ENCODE measurements at places on chromosomes 4 and X.
A peak's percentile ranks its signal among the peaks of the same experiment; 100 is the strongest.

- no peaks in the 10 kb centered on the region for H3K36me3 ChIP-seq
- no peaks in the 10 kb centered on the region for H3K4me1 ChIP-seq
- no peaks in the 10 kb centered on the region for H3K27me3 ChIP-seq
- DNase-seq: no peak
Measured at GRCh38 chr4:142705820-142706219, 140.3 kb downstream of the INPP4B start.

DNA sequence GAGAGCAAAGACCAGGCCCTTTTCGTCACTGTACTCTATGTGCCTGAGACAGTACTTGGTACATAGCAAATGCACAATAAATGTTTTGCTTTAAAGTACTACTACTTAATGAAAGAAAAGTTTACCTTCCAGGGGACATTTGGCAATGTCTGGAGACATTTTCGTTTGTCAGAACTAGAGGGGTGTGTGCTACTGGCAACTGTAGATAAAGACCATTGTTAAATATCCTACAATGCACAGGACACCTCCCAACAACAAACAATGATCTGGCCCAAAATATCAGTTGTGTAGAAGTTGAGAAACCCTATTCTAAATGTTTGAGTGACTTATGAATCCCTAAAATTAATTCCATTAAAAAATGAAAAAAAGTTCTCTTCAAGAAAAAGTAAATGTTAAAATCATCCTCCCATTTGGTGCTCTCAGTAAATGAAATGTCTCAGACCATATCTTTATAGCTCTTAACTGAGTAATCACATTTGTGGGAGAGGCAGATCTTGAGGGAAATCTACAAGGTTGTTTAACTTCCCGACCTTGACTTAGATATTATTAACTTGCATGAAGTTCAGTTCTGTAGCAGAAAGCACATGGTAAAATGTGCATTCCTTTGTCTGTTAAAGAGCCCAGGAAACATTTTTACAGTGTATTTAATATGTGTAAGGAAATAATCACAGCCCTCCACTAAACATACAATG is 18.5 kb downstream of the EGFL6 start:
- H3K27ac ChIP-seq: no peak overlapping the region
- no peak overlapping the region for H3K4me3 ChIP-seq
- H3K4me1 ChIP-seq: no peaks in the 10 kb centered on the region
- DNase-seq: no peak
- no peaks in the 10 kb centered on the region for H3K36me3 ChIP-seq
- no peaks in the 10 kb centered on the region for H3K27me3 ChIP-seq

DNA sequence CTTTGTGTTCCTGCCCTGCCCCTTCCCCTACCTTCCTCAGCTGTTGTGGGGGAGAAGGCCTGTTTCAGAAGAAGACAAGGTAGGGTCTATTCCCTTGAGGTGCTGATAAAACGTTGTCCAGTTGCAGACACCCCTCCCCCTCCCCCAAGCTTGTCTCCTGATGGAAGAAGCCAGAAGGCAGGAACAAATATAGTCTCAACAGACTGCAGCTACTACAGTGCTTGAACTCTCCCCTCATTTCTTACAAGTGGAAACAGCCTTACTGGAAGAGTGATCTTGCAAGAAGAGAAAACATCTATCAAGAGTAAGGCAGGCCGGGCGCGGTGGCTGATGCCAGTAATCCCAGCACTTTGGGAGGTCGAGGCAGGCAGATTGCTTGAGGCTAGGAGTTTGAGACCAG is 11.0 kb upstream of the MAP7D3 start:
- H3K27me3 ChIP-seq: no peaks in the 10 kb centered on the region
- no peaks in the 10 kb centered on the region for H3K36me3 ChIP-seq
- no peak overlapping the region for H3K27ac ChIP-seq
- no peak for DNase-seq
- no peaks in the 10 kb centered on the region for H3K4me1 ChIP-seq

DNA sequence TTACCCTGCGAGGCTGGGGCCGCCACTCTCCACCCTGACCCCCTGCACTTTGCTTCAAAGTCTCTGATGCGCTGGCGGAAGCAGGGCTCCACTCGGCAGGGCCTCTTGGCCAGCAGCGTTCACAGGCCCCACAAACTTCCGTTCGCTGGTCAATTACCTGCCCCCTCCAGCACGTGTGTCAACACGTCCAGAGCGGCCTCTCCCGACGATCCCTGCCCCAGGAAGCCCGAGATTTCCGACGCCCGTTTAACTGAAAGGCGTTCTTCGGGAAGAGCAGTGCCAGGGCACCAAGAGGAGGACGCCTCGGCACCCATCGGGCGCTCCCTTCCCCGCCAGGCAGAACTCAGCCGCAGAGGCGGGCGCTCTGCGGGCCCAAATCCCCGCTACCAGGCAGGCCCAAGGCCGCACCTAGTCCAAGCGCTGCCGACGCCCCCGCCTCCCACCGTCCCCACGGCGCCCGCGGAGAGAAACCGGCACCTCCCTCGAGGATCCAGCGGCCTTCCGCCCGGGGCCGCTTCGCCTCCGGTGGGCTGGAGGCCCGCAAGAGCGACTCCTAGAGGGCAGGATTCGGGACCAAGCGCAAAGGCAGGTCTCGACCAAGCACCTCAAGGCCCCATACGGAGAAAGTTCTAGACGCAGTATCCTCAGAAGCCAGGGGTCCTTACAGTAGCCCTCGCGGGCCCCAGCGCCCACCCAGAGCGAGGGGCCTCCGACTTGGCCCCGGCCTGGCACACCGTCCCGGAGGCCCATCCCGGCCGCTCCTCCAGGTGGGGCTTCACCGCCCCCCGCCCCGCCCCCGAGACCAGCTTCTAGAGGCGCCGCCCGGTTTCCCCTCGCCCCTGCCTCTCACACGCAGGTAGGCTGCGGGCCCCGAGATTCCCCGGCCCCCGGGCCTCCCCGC is 586 bp downstream of the BCAP31 start:
- H3K36me3 ChIP-seq: peaks cover 23% of the 10 kb centered on the region
- peak overlapping the region; percentile 72 for H3K4me3 ChIP-seq
- DNase-seq: peak; percentile 65
- H3K4me1 ChIP-seq: peaks cover 48% of the 10 kb centered on the region
- no peaks in the 10 kb centered on the region for H3K27me3 ChIP-seq

DNA sequence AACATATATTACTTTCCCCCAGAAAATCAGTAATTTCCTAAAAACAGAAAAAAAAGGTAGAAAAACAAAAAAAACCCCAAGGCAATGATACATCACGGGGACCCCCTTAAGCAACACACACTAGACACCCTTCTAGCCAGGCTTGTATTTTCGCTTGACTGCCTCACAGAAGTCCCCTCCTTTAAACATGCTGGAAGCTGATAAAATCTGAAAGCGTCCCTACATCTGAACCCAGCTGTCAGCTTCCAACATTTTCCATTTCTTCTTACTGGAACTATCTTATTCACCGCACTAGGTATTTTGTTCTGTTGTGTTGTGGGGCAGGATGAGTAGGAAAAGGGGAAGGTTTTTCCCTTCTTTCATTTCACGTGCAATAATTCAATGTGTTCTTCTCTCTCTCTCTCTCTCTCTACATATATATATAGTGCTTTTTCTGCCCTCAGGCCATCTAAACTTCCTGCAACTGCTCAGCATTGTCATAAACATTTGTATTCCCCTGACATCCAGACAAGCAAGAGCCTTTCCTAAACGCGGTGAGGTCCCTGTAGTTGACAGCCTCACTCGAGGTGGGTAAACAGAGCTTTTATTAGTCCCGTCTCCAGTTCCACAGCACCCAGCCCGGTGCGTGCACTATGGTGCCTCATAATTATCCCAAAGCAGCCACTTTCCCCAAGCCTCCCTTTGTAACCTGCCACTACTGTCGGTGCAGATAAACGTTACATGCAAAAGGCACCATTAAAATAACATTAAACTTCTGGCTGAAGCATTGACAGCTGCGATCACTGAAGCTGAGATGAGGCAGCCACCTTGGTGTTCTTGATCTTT is 82.5 kb downstream of the GATB start:
- DNase-seq: no peak
- H3K36me3 ChIP-seq: no peaks in the 10 kb centered on the region
- H3K4me1 ChIP-seq: no peaks in the 10 kb centered on the region
- H3K4me3 ChIP-seq: no peak overlapping the region
- no peaks in the 10 kb centered on the region for H3K27me3 ChIP-seq

GRCh38 chr4:2604614-2605013 is 68.2 kb downstream of the FAM193A start:
- H3K4me3 ChIP-seq: no peak overlapping the region
- no peak overlapping the region for H3K27ac ChIP-seq
- no peak for DNase-seq

GRCh38 chr4:72319601-72320021 is 249.4 kb downstream of the ADAMTS3 start:
- no peaks in the 10 kb centered on the region for H3K4me1 ChIP-seq
- no peak overlapping the region for H3K27ac ChIP-seq
- no peak overlapping the region for H3K4me3 ChIP-seq
- no peaks in the 10 kb centered on the region for H3K27me3 ChIP-seq
- no peaks in the 10 kb centered on the region for H3K36me3 ChIP-seq

- H3K27me3 ChIP-seq: no peaks in the 10 kb centered on the region
- no peaks in the 10 kb centered on the region for H3K36me3 ChIP-seq
- DNase-seq: no peak
- no peak overlapping the region for H3K4me3 ChIP-seq
- H3K27ac ChIP-seq: no peak overlapping the region
Measured at GRCh38 chr4:152610131-152610530, 69.7 kb downstream of the TMEM154 start.

DNA sequence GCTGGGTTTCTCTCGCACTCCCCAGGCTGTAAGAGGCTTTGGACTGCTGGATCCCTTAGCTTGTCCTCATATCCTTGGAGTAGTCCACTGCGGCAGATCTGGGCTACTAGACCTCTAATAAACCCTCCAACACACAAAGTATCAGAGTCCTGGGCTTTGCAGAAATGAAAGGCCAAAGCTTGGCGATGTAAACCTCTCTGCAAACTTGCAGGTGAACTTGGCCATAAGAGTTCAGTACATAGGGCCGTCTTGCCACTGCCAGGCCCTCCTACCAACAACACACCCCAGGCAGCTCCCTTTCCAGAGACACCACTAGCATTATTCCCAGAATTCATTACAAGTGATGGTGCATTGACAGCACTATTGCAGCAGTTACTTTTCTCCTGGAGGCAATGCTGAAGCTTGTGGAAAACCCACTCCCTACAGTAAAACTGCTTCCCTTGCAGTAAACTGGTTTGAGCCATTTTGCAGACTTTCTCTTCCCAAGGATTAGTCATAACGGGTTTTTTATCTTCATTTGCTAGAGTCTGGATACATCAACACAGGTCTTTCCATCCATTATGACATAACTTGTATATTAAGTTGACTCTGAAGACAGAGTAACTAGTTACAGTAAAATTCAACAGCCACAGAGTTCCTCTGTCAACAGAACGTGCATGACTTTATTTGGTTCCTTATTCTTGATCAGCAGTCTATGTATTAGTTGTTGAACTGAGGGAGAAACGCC is 2.4 kb downstream of the ANKRD50 start:
- no peak for DNase-seq
- peak overlapping the region; percentile 85 for H3K4me3 ChIP-seq
- H3K36me3 ChIP-seq: no peaks in the 10 kb centered on the region

DNA sequence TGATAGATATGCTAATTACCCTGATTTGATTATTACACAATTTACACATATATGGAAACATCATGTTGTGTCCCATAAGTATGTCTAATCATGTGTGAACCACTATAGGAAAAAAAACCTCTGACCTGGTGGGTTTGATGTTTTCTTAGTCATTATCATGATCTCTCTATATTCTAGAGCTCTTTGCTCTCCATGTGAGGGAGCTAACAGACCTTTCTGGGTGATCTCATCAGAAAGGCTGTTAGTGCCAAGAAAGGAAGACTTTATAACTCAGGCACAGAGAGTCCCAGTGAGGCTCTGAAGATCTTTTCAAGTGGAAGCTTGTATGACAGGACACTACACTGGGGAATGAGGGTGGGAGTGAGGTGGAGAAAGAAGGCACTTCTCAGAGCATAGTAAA is 527.7 kb upstream of the MAGEB2 start:
- no peaks in the 10 kb centered on the region for H3K36me3 ChIP-seq
- H3K27me3 ChIP-seq: no peaks in the 10 kb centered on the region
- no peak overlapping the region for H3K4me3 ChIP-seq
- DNase-seq: no peak
- no peak overlapping the region for H3K27ac ChIP-seq

DNA sequence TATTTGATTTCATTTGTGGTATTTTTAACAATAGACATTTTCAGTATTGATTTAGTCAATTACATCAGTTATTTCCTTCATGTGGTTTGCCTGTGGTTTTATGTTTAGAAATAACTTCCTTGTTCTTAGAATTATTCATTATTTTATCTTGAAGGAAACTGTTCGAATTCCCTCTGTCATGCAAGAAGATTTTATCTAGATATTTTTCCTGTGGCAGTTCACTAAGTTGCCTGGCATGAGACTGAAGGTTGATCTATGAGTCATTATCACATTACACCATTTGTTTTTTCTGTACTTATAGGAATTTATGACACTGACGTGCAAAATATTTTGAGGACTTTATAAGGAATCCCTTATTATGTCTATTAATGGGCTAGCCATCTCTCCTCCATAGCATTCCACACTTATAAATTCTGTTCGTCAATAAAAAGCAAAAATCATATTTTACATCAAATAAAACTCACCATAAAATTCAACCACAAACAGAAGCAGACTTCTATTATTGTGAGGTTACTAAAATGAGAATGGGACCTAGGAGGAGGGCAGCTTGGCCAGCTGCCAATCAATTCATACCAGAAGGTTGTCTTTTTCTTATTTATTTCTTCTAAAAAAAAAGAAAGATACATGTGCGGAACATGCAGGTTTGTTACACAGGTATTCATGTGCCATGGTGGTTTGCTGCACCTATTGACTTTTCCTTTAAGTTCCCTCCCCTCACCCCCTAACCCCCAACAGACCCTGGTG is 179.0 kb downstream of the KCNIP4 start:
- no peaks in the 10 kb centered on the region for H3K27me3 ChIP-seq
- no peaks in the 10 kb centered on the region for H3K4me1 ChIP-seq
- no peak overlapping the region for H3K27ac ChIP-seq
- H3K4me3 ChIP-seq: no peak overlapping the region

DNA sequence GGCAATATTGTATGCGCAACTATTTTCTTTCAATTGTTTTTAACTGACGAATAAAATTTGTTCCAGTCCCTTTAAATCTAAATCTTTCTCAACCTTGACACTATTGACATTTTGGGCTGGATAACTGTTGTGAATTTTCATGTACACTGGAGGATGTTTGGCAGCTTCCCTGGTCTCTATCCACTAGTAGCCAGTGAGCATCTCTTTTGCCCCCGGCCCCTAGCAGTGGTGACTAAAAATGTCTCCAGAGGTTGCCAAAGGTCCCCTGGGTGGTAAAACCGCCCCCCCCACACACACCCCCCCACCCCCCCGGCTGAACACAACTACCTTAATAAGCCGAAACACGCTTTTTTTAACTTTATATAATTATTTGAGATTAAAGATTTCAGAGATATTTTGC is 514 bp downstream of the FANCB start:
- peak overlapping the region; percentile 81 for H3K27ac ChIP-seq
- H3K4me3 ChIP-seq: peak overlapping the region; percentile 72
- H3K36me3 ChIP-seq: no peaks in the 10 kb centered on the region

GRCh38 chr4:8067945-8068896 is 90.4 kb downstream of the ABLIM2 start:
- H3K4me3 ChIP-seq: no peak overlapping the region
- H3K4me1 ChIP-seq: no peaks in the 10 kb centered on the region
- peaks cover 4% of the 10 kb centered on the region for H3K27me3 ChIP-seq
- H3K27ac ChIP-seq: no peak overlapping the region
- peak; percentile 27 for DNase-seq
- no peaks in the 10 kb centered on the region for H3K36me3 ChIP-seq

GRCh38 chrX:43728966-43729365 is 72.9 kb downstream of the MAOA start:
- H3K27ac ChIP-seq: no peak overlapping the region
- H3K27me3 ChIP-seq: no peaks in the 10 kb centered on the region
- DNase-seq: no peak
- H3K36me3 ChIP-seq: peaks cover 25% of the 10 kb centered on the region

Measured in lower lobe of right lung (tissue), 2 donors.